ENCODE measurements at places on chromosomes 4 and X.

DNA sequence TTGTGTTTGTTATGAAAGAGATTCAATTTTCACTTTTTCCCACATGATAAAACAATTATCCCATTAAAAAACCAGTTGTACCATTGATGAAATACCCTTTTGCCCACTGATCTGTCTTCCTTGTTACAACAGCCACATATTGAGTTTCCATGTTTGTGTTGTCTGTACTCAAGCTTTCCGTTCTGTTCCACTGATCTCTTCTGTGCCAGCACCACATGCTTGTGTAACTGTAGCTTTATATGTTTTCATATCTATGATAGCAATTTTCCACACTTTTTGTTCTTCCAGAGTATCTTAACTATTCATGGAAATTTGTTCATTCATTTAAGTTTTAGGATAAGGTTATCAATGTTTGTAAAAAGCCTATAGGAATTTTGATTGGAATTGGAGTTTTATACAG lies 24.3 kb upstream of the RELL1 start:
- no peak for DNase-seq

- DNase-seq: no peak
Measured at GRCh38 chr4:124530464-124531077, 182.0 kb downstream of the ANKRD50 start.

- DNase-seq: no peak
Measured at GRCh38 chrX:28997706-28998463, 410.6 kb downstream of the IL1RAPL1 start.

DNA sequence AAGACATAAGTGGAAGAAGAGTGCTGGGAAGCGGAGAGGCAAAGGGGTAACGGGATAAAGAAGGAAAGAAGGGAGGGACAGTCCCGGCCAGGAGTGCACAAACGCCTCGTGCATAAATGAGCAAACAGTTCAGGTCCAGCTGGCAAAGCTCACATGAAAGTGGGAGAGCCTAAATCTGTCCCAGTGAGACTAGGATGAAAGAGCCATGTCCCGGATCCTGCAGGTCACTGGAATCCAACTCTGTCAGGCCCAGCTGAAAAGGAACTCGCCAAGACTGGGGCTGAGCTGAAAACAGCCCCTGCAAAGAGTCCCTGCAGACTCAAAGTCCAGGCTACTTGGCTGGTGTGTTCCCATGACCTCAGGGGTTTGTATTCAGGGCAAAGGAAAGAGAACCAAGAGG lies 38.0 kb upstream of the CRMP1 start:
- DNase-seq: no peak

GRCh38 chr4:75666299-75666698 lies 6.9 kb downstream of the G3BP2 start:
- DNase-seq: no peak

DNA sequence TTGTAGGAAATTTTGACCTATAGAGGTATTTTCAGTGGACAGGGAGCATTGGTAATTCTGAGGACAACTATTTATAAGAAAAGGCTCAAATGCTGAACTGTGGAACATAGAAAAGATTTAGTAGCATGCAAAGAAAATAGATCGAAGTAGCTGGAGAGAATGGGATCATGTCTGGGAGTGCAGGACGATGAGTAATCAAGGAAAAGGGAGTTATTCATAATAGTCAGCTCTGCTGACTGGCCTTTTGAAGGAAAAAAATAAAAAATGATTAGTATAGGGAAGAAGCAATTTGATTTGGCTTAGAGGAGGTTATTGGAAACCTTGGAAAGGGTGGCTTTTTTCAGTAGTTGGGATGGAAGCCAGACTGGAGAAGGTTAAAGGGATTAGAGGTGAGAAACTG lies 22.9 kb upstream of the ANK2 start:
- no peak for DNase-seq

- no peak for DNase-seq
Measured at GRCh38 chr4:164639001-164639400, 114.9 kb upstream of the SMIM31 start.

GRCh38 chrX:109464231-109464630 lies 17.7 kb downstream of the GUCY2F start:
- no peak for DNase-seq

GRCh38 chr4:25863347-25863784 lies 578 bp upstream of the SEL1L3 start:
- DNase-seq: peak; percentile 86

- peak; percentile 25 for DNase-seq
Measured at GRCh38 chr4:6372649-6373525, 99.5 kb downstream of the PPP2R2C start.

GRCh38 chr4:81503586-81503985 lies 31.9 kb upstream of the RASGEF1B start:
- no peak for DNase-seq

DNA sequence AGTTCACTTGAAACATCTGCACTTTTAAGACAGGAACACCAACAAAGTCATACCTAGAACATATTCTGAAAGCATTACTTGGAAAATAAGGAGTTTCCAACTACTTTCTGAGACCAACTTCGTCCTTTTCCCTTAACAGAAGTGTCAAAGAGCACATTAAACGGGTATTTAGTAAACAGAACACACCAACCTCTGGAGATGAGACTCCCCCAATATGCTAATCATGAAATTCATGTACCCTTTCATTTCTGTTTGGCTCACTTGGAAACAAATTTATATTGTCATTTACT lies 69.2 kb downstream of the NOCT start:
- DNase-seq: no peak

DNA sequence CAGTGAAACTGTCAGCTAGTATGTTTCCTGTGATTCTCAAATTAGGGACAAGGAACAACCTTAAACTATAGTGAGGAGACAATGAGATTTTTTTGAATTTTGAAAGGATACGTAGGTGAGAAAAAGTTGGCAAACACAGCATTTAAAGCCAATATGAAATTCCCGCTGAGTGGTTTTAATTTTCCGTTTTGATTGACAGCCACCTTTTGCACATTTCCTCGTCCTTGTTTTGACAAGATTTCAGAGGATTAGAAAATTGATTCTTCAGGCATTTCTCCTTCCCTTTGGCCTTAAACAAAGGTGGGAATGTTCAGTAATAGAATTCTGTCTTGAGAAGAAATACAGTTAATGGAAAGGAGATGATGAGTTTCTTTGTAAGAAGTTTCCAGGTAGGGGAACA lies 52.2 kb downstream of the RAPGEF2 start:
- no peak for DNase-seq

- DNase-seq: peak; percentile 75
Measured at GRCh38 chr4:3480528-3481112, 17.5 kb downstream of the DOK7 start.

DNA sequence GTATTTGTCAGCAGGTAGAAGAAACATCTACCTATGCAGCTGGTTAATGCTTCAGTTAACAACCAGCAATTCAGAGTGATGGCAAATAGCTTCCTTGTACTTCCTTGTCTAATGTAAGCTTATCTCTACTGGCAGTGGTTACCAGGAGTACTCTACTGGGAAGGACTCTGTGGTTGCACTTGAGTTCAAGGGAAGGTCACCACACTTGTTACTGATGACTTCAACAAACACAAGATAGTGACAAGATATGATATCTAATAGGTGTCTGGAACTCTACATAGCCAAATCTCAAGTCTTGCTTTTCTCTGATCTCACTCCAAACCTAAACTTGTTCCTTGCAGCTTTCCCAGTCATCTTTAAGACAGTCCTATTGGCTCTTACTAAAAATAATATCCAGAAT lies 1644.9 kb upstream of the TENM3 start:
- no peak for DNase-seq

GRCh38 chrX:12367254-12367653 lies 229.0 kb downstream of the FRMPD4 start:
- DNase-seq: no peak

DNA sequence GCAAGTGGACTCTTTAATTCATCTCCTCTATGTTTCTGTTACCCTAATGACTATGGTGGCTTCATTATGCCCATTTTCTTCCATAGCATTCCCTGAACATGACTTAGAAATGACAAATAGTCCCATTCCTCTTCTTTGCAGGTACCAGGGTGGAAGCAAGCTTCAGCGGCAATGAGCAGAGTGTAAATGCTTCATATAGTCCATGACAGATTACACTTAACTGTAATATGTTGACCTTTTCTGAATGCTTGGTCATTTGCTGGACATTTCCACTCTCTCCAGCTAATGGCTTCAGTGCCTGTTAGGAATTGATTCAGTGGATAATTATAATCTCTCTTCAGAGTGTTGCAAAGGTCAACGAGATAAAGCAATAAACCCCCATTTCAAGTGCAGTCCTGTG lies 129.7 kb upstream of the PRPS2 start:
- DNase-seq: no peak

DNA sequence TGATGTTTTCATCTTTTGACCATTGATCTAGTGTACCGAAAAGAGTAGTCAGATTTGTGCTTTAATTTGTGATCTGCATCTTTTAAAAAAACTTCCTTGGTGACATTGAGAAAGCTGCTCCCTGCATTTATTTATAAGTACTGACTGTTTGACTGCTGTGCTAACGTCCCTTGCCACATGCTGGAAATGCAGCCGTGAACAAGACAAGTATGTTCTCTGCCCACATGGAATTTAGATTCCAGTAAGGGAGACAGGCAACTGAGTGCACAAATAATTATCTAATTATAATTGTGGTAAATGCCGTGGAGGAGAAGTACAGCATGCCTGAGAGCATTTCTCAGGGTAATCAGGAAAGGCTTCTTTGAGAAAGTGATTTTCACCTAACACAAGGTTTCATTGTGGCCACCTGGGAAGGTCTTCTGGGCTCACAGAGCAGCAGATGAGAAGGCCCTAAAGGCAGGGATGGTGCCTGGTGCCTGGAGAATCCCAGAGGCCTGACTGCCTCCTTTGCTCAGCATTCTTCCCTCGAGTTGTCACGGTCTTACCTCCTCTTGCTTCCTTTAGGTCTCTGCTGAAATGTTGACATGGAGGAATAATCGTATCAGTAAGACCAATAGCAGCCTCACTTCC lies 55.8 kb downstream of the PTTG2 start:
- no peak for DNase-seq
